ENCODE measurements at places on chromosomes 7 and 10. TPM values are rescaled to one million over a fixed set of nuclear protein-coding genes. Genes with fewer than 3 reads are reported as not detected.

NKX1-2 gene
- not detected for total RNA-seq

TAS2R3 gene
- 1.8 TPM for total RNA-seq

DNA sequence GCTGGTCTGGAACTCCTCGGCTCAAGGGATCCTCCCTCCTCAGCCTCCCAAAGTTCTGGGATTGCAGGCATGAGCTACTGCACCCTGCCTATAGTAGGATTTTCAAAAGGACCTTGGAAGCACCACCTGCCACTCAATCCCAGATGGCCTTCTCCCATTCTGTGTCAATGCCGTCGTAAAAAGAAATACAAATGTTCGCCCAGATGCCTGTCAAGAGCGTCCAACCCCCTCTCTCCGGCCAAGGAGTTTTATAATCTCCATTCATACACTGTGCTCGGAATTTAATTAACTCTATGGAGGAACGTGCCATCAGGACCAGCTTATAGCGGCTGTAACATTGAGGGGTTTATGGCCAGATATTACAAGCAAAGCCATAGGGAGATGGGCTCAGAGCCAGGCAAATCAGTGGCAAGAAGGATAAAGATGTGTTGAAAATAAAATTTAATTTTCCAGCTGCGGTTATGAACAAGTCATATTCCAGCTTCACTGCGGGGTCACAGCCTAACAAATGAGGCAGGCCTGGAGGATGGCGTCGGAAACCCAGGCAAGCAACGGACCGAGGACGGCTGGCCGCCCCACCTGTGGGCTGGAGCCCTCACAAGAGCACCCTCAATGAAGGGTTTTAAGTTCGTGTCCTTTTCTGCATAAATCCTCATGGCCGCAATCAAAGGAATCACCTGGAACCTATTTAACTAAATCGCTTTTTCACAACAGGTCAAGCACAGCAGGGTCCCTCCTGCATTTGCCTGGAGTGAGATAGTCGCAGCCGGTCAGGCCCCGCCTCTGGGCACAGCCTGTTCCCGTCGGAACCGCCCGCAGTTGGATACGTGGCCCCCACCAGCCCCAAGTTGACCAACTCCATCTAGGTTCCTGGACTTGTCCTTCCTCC lies 374.5 kb upstream of the FOXK1 start:
- no peaks in the 10 kb centered on the region for H3K4me1 ChIP-seq
- H3K36me3 ChIP-seq: no peaks in the 10 kb centered on the region
- no peak for DNase-seq
- no peak overlapping the region for H3K4me3 ChIP-seq
- no peak overlapping the region for H3K27ac ChIP-seq

DNA sequence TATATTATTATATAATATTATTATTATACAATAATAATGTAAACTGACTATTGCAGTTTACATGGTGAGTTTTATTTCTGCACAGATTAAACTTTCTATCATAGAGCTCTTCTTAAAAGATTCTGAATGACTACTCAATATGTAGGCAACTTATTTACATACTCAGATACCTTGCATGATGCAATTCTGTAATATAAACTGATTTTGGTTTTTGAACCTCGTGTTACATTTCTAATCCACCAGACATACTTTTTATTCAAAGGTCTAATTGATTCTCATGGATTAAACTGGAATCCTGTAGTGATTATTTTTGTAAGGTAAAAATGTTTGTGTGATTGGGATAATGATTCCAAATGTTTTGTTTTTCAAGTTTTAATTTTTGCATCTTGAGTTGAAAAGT lies 19.9 kb downstream of the SLC26A4 start:
- H3K4me1 ChIP-seq: peaks cover 7% of the 10 kb centered on the region
- DNase-seq: no peak
- H3K4me3 ChIP-seq: no peak overlapping the region

DNA sequence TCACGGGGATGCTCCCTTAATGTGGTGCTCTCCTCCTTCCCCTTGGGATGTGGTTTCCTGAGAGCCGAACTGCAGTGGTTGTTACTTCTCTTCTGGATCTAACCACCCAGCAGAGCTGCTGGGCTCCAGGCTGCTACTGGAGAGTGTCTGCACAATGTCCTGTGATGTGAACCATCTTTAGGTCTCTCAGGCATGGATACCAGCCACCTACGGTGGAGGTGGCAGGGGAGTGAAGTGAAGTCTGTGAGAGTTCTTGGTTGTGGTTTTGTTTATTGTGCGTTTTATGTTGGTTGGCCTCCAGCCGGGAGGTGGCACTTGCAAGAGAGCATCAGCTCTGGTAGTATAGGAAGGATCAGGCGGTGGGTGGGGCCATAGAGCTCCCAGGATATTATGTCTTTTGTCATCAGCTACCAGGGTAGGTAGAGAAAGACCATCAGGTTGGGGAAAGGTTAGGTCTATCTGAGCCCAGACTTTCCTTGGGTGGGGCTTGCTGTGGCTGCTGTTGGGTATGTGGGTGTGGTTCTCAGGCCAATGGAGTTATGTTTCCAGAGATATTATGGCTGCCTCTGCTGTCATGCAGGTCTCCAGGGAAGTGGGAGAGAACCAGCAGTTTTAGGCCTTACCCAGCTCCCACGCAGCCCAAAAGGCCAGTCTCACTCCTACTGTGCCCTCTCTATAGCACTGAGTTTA lies 87.9 kb downstream of the KIF20B start:
- H3K27ac ChIP-seq: no peak overlapping the region
- no peak for DNase-seq
- no peak overlapping the region for H3K4me3 ChIP-seq
- H3K36me3 ChIP-seq: peaks cover 4% of the 10 kb centered on the region
- H3K4me1 ChIP-seq: no peaks in the 10 kb centered on the region

Measured in neural crest cell (in vitro differentiated cells).